ENCODE measurements at places on chromosomes 5 and 9. TPM values are rescaled to one million over a fixed set of nuclear protein-coding genes. Genes with fewer than 3 reads are reported as not detected.

The FREM1 gene
- total RNA-seq: not detected

The RBM27 gene
- total RNA-seq: 13.7 TPM

The ALDOB gene
- total RNA-seq: not detected

- no peak for DNase-seq
Measured at GRCh38 chr9:122179690-122180074, 20.0 kb downstream of the MORN5 start.

- no peak for DNase-seq
Measured at GRCh38 chr9:125399165-125399564, 137.5 kb downstream of the GAPVD1 start.

GRCh38 chr5:174172566-174172965 is 127.1 kb downstream of the NSG2 start:
- no peak for DNase-seq

GRCh38 chr5:56175488-56175887 is 57.6 kb downstream of the ANKRD55 start:
- DNase-seq: no peak

- no peak for DNase-seq
Measured at GRCh38 chr5:17999858-18000257, 365.6 kb downstream of the TAF11L14 start.

The FOXD4L6 gene
- total RNA-seq: not detected

GRCh38 chr5:114055318-114056184 is 306.3 kb upstream of the KCNN2 start:
- DNase-seq: no peak

DNA sequence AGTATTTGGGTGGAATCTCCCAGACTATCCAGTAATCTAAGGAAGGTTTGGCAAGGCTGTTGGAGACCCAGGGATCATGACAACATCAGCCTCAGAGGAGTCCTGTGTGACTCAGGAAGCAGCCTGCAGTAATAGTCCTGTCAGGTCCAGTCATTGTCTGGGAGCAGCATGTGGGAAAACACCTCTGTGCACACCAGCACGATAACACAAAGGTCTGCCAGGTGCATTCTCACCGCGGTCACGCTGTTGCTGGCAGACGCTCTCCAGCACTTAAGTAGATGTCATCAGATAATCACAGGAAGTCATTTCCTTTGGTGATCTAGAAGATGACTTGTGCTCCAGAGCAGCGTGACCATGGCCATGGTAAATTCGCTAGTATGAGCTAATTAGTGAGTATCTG is 99.2 kb upstream of the IQGAP2 start:
- DNase-seq: no peak

The FGD3 gene
- 2.4 TPM for total RNA-seq

DNA sequence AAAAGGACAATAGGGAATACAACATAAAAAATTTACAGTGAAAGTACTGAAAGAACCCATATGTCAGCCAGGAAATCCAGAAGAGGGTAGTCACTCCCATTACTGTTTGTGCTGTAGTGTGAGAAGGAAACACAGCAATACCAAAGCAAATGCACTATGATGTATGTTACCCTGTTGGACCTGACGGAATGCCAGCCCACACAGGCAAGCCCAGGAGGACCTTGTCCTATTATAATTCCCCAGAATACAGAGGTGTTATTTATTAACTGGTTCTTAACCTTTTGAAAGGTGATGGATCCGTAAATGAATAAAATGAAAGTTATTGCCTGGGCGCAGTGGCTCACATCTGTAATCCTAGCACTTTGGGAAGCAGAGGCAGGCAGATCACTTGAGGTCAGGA is 79.0 kb downstream of the GDA start:
- no peak for DNase-seq

- DNase-seq: no peak
Measured at GRCh38 chr5:92694067-92694466, 887.0 kb downstream of the NR2F1-AS1 start.

DNA sequence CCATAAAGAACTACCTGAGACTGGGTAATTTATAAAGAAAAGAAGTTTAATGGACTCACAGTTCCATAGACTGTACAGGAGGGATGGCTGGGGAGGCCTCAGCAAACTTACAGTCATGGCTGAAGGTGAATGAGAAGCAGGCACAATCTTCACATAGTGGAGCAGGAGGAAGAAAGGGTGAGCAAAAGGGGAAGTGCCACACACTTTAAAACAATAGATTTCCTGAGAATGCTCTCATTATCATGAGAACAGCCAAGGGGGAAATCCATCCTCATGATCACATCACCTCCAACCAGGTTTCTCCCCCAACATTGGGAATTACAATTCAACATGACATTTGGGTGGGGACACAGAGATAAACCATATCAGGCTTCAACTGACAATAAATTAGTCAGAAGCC is 664.9 kb downstream of the TAF11L14 start:
- DNase-seq: no peak

GRCh38 chr9:36398745-36399144 is 1.3 kb downstream of the RNF38 start:
- DNase-seq: no peak

- no peak for DNase-seq
Measured at GRCh38 chr9:80792726-80793125, 896.6 kb downstream of the TLE1 start.

GRCh38 chr9:115593587-115594091 is 475.7 kb upstream of the TNC start:
- DNase-seq: no peak

- DNase-seq: no peak
Measured at GRCh38 chr5:2700876-2701275, 50.6 kb downstream of the IRX2 start.

DNA sequence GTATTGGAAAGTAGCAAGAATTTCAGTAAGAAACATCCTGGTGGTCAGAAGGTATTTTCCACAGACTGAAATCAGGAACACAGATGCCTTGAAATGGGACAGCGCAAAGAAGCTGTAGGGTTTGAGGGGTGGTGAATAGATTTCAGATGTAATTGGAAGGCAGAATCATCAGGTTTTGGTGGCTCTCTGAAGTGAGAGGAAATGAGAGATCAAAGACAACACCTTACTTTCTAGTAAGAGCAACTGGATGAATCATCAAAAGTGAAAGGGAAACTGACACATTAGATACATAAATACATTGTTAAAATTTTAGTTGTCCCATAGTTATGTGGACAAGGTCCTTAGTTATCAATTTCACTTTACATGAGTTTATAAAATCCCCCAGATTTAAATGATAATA is 188.2 kb upstream of the SLC27A6 start:
- DNase-seq: no peak

The PIGO gene
- total RNA-seq: 13.0 TPM

DNA sequence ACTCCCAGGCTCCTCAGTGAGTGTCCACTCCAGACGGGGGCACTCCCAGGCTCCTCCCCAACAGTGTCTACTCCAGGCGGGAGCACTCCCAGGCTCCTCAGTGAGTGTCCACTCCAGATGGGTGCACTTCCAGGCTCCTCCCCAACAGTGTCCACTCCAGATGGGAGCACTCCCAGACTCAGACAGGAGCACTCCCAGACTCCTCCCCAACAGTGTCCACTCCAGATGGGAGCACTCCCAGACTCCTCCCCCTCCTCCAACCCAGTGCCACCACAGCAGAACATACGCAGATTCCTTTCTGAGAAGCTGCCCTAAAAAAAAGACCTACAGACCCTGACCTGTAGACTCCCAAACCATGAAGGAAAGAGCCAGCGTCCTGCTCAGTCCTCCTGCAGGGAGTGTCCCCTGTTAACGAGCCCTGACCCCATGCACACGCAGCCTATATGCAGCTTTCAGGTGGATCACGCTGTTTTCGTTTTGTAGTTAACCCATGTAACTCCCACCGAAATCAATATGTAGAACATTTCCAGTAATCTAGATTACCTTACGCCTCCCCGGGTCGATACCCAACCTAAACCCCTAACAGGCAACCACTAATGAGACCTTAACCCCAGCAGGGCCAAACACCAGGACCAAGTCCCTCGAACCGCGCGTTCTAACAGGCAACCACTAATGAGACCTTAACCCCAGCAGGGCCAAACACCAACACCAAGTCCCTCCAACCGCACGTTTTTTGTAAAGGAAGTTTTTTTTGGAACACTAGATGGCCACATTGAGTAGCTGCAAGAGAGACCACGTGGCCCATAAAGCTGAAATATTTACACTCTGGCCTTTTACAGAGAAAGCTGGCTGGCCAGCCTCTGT is 15.7 kb downstream of the PNPLA7 start:
- DNase-seq: no peak

The BASP1 gene
- 5.2 TPM for total RNA-seq

The EPB41L4B gene
- 1.6 TPM for total RNA-seq

DNA sequence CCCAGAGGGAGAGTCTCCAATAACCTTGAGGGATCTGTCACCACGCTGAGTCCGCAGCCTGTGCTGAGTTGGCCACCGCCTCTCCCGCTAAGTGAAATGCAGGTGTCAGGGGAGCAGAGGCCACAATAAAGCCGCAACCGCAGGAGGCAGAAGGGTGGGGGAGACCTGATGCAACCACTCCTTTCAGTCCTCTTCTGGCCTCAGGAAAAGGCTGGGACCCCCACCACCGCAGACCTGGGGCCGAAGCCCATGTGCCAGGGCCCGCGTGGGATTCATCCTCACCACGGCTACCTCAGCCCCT is 576 bp downstream of the MAP1B start:
- DNase-seq: no peak

- DNase-seq: no peak
Measured at GRCh38 chr5:74243634-74244033, 396.9 kb downstream of the ENC1 start.

GRCh38 chr9:132037458-132037857 is 42.2 kb downstream of the MED27 start:
- DNase-seq: no peak

DNA sequence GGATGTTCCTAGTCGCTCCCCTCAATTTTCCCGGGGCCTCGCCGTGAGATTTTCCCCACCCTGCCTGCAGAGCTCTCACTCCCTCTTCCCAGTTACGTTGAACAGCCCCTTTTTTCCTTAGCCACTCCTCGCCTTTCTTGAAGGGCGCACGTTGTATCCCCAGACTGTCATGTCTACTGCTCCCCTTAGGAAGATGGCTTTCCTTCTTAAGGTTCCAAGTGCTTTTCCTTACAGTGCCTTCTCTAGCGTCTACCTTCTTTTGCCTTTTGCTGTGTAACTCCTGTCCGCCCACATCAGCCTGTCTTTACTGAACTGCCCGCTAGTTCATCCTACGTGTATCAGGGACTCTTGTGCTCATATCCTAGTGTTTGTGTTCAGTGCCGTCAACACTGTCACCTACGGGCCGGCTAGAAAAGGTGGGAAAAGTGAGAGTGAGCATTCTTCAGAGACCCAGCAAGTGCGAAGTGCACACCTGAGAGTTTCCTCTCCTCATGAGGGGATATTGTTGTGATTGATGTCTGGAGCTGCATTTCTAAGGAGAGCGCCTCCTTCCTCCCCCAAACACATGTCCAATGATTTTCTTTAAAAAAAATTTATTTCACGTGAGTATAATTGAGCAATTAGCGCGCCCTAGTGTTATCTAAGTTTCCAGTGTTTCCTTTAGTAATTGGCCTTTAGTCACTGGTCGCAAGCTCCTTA is 764 bp downstream of the CAMLG start:
- DNase-seq: no peak

GRCh38 chr5:39040875-39041274 is 33.3 kb downstream of the RICTOR start:
- no peak for DNase-seq

DNA sequence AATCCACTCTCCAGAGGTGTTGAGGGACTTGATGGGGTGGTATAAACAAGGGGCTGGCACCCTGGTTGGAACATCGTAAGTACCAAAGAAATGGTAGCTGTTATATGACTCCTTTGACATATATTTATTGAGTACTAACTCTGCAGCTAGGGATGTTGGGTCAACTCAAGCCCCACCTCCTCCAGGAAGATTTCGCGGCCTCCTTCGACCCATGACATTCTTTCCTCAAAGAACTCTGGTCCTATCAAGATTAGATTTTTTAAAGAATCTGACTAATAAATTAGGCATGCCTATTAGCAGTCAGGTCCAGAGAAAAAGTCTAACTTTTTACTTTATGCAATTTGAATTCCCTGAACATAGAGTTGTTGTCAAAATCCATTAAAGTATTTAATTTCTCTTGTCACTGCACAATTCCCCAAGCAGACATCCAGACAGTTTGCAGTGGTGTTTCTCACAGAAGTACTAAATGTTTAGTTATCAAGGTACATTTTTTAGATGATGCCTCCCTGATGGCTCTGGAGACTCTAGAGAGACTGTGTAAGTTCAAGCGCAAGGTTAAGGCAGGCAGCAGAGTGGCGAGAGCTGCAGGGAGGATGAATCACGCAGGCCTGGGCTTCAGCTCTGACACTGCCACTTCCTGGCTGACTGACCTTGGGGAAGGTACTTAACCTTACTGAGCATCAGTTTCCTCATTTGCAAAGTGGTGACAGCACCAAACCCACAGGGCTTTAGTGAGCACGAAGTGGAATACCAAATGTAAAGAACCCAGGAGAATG is 209.6 kb downstream of the TTLL11 start:
- no peak for DNase-seq

DNA sequence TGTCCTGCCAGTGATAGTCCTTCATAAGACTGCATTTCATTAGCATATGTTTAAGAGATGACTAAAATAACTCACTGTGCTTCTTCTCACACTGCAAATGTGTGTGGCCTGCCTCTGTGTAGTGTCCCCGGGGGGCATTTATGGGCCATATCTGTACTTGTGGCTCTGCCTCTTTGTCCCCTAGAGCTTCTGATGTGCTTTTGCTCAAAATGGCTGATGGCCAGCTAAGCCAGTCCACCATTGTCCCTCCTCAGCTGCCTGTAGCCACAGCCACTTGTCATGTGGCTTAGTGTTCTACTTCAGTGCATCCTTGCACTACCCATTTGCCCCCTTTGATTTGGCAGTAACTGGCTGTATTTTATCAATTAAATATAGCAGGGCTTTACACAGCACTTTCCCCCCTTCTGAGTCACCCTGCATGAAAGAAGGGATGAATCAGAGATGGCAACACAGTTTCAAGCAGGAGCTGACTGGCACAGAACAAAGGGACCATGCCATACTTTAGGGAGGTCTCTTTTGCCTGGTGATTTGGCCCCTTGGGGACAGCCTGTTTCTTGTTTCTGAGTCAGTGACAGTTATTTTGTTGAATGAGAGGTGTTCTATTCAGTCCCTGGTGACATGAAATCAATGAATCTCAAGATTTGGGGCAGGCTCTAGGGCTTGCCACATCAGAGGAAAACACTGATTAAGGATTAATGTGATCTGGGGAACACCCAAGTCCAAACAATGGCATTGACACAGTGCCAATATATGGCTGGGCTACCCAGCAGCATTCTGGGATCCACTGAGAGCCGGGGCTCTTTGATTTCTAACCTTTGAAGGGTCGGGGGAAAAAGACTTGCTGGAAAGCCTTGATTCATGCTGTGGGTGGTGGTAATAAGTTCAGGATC is 245.5 kb downstream of the SMARCA2 start:
- no peak for DNase-seq

The GMCL2 gene
- total RNA-seq: not detected

- no peak for DNase-seq
Measured at GRCh38 chr9:134870746-134871662, 9.6 kb upstream of the FCN2 start.
